Stimulated activated CD4-positive, alpha-beta T cell treated with anti-CD3 and anti-CD28 coated beads, Interleukin-4, amount 100 ng/mL, for 1 hour (primary cell): ENCODE measurements at places on chromosomes 1 and 21.

DNA sequence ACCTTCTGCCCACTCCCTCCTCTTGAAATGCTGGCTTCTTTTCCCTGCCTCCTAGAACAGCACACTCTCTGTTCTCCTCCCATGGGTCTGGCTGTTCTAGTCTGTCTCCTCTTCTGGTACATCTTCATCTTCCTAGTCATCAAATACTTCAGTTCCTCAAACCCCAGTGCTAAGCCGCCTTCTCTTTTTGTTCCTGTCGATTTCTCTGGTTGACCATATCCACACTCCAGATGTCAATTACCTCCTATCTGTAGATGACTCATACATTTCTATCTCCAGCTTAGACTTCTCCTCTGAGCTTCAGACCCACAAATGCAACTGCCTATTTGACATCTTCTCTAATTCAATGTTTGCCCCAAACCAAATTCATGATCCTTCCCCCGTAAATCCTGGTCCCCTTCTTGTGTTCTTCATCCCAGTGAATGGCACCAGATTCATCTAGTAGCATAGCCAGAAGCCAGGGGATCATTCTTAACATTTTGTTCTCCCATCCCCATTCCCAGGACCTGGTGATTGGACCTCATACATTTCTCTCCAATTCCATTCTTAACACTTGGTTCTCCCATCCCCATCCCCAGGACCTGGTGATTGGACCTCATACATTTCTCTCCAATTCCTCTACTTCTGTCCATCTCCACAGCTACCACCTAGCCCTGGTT, 35.9 kb downstream of the USP24 start:
- DNase-seq: no peak

GRCh38 chr1:62954758-62955157, 170.8 kb downstream of the ATG4C start:
- DNase-seq: no peak

GRCh38 chr1:30512914-30513265, 210.5 kb downstream of the MATN1 start:
- DNase-seq: no peak

- DNase-seq: no peak
Observed at GRCh38 chr21:35538386-35538785, 489.3 kb upstream of the RUNX1 start.

- no peak for DNase-seq
Observed at GRCh38 chr1:237171454-237172117, 129.6 kb downstream of the RYR2 start.

DNA sequence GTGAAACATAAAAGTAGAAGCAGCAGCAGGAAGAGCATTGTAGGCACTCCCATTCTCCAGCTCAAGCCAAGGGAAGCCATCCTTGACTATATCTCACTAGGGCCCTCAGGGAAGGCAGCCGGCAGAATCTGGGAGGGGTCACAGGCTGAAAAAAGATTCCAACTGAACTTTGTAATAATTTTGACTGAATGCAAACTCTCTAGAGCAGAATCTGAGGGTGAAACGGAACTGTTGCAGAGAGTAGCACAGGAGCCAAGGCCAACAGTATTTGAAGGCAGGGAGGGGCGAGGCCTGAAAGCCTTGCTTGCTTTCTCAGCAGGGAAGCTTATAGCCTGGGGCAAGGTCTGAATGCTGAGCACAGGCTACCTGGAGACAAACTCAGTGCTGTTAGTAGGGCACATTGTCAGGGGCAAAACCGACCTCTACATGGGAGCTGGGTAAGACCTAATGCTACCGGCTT, 180.6 kb downstream of the COL24A1 start:
- DNase-seq: no peak

- DNase-seq: no peak
Observed at GRCh38 chr1:107414550-107414949, 273.7 kb downstream of the NTNG1 start.

- no peak for DNase-seq
Observed at GRCh38 chr1:157951230-157951629, 42.2 kb upstream of the KIRREL1 start.

DNA sequence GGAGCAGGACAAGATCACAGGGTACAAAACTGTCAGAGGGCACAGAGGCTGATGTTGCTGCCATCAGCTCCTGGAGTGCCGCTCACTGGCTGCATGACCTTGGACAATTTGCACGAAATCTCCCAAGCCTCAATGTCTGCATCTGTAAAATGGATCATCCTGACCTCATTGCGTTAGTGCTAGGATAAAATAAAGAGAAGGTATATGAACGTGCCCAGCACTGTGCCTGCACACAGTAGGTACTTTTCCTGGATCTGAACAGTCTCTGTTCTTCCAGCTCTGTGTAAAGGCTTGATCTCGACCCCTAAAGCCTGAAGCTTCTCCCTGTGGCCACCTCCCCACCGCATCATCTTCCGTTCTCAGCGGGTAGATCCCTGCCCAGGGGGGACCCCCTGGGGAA, 12.9 kb downstream of the TNFRSF1B start:
- no peak for DNase-seq

DNA sequence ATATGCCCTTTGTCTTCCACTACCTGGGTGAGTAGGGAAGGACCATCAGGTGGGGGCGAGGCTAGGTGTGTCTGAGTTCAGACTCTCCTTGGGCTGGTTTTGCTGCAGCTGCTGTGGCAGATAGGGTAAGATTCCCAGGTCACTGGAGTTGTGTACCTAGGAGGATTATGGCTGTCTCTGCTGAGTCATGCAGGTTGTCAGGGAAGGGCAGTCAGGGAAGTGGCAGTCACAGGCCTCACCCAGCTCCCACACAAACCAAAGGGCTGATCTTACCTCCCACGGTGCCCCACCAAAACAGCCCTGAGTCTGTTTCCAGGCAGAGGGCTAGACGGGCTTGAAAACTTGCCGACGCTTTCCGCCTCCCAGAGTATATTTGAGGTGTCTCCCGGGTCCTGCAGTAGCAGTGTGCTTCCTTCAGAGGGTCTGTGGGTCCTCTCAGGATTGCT, 201.6 kb upstream of the PLXNA2 start:
- no peak for DNase-seq

DNA sequence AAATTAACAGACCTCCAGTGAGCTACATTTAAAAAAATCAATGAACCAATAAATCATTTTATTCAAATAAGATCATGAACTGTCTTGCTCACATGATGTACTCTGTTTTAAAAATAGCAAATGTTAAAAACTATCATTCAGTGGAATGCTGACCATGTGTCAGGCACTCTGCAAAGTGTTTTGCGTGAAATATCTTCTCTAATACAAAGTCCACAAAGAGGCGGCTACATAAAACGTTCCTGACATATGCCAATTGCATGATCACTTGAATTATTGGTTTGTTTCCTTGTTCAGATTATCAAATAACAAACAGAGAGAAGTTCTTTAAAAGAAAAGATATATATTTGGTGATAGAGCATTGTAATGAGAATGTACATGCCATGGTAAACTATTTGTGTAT, 10.7 kb downstream of the FMO2 start:
- no peak for DNase-seq

- no peak for DNase-seq
Observed at GRCh38 chr1:13774121-13774520, 74.1 kb downstream of the PRDM2 start.

GRCh38 chr1:200359610-200360163, 50.1 kb downstream of the ZNF281 start:
- DNase-seq: no peak

DNA sequence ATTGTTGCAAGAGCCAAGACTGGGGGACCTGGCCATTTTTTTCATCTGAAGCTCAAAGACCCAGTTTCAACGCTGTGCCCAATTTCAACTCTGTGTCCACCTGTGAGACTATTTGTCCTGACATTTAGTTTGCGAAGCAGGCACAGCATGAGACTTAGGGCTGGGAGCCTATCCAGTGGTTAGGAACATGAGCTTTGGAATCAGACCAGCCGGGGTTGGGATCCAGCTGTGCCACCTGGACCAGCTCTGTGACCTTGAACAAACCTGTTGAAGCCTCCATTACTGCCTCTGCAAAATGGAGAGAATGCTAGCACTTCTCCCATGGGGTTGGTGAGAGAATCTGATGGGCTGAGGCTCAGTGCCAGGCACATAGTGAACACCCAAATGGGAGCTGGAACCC, 206.1 kb upstream of the TMEM51 start:
- DNase-seq: no peak

DNA sequence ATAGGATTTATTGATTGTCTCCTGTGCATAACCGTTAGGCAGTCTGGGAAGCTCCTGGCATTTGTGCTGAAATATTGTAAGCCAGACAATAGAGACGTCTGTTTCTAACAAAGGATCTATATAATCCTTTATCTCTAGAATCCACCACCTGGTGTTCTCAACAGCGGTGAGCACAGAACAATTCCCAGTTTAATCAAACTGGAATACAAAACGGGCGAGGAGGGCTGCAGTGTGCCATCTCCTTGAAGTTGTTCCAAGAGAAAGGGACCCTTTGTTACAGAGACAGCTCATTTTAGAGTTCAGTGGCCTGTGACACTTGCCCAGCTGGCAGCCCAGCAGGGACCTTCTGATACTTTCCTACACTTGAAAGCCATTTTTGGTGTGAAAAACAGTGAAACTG, 162.8 kb upstream of the IVNS1ABP start:
- no peak for DNase-seq

DNA sequence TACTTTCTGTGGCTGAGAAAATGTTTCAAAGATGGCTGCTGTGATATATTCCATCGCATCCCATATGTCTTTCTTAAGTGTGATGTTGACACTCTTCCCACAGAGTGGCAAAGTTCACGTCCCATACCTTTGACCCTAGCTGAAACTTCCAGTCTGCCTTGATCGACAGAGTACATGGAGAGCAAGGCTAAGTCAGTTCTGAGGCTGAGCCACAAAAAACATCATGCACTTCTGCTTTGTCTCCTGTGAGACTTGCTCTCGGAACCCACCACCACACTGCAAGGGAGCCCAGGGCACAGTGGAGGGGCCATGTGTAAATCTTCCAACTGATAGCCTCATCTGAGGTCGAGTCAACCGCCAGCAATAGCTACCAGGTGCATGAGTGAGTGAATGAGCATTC, 431.9 kb upstream of the RUNX1 start:
- DNase-seq: no peak

- no peak for DNase-seq
Observed at GRCh38 chr1:87174724-87175245, 153.9 kb upstream of the LMO4 start.

- DNase-seq: no peak
Observed at GRCh38 chr1:100494393-100495084, 43.4 kb upstream of the GPR88 start.

DNA sequence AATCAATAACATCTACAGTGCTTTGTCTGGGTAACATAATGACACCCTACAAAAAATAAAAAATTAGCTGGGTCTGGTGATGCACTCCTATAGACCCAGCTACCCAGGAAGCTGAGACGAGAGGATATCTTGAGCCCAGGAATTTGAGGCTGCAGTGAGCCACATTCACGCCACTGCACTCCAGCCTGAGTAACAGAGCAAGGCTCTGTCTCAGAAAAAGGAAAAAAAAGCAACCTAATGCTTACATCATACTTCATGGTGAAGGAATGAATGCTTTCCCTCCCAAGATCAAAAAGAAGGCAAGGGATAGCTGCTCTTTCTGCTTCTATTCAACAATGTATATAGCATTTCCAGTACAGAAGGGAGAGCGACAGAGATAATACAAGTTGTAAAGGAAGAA, 24.2 kb upstream of the CTTNBP2NL start:
- no peak for DNase-seq

DNA sequence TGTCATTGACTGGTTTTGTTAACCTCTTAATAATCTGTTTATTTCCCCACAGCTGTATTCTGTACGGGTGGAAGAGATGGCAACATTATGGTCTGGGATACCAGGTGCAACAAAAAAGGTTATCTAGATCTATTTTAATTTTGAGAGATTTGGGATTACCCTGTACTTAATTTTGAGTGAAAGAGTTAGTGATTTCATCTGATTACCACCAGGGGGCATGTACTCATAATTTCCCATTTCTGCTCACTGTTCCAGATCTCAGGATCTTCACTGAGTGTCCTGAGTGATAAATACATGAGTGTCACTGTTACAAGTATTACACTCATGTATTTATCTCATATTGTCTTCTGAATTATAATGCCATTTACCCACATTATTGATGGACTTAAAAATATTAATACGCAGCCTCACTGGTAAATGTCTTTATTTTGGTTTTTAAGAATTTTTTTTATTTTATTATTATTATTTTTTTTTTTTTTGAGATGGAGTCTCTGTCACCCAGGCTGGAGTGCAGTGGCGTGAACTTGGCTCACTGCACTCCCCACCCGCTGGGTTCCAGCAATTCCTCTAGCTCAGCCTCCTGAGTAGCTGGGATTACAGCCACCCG, 27.4 kb downstream of the DTL start:
- DNase-seq: no peak

DNA sequence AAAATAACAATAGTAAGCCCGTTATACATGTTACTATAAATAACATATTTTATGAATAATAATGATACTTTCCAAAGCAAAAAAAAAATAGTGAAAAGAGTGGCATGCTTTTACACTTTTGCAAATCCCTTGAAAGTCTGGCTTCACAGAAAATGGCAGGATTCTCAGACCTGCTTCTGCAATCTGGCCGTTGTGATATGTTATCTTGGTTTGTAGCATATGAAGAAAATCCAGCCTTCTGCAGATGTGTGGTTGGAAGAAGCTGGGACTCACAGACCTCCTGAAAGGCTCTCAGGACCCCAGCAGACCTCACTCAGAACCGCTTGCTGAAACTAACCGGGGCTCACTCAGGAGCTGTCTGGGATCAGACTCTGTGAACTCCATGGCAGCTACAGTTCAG, 256.0 kb upstream of the TMEM51 start:
- no peak for DNase-seq

DNA sequence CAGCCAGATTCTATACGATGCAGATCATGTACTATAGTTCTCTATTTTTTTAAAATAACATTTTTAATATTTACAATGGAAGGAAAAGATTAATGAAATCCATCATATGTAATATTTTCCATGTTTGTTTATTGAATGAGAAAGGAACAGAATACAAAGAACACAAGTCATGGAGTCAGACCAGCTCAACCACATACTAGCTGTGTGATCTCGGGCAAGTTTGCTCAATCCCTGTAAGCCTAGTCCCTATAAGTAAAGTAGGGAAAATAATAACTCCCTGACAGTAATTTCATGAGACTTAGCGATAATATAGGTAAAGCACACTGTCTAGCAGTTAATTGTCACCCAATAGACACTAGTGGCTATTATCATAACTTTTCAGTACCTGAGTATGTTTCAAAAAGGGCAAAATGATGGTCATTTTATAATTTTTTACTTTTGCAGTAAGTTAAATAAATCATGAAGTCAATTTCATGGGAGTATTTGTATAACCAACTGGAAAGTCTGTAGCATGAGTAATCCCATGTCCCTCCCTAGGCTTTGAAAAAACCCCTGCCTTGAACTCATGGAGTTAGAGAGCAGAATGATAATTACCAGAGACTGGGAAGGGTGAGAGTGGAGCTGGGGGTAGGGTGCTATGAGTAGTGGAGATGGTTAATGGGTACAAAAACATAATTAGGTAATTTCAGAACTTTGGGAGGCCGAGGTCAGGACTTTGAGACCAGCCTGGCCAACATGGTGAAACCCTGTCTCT, 37.0 kb upstream of the EPS15 start:
- no peak for DNase-seq

- DNase-seq: no peak
Observed at GRCh38 chr1:153141377-153141776, 9.3 kb downstream of the SPRR2G start.
